ENCODE measurements at places on chromosomes 13 and 19. TPM values are rescaled to one million over a fixed set of nuclear protein-coding genes. Genes with fewer than 3 reads are reported as not detected.

Gene CYP2B6
- total RNA-seq, result not detected

Gene ARRDC2
- total RNA-seq, result 30.2 TPM

Gene SPTBN4
- 0.77 TPM for total RNA-seq

Gene ZNF254
- 7.0 TPM for total RNA-seq

Gene PRSS57
- total RNA-seq, result not detected

Gene KLK14
- total RNA-seq, result 0.71 TPM
